ENCODE measurements at places on chromosomes 12 and 14. TPM values are rescaled to one million over a fixed set of nuclear protein-coding genes. Genes with fewer than 3 reads are reported as not detected.
A peak's percentile ranks its signal among the peaks of the same experiment; 100 is the strongest.

The PIWIL1 gene
- total RNA-seq = 71.7 TPM

DNA sequence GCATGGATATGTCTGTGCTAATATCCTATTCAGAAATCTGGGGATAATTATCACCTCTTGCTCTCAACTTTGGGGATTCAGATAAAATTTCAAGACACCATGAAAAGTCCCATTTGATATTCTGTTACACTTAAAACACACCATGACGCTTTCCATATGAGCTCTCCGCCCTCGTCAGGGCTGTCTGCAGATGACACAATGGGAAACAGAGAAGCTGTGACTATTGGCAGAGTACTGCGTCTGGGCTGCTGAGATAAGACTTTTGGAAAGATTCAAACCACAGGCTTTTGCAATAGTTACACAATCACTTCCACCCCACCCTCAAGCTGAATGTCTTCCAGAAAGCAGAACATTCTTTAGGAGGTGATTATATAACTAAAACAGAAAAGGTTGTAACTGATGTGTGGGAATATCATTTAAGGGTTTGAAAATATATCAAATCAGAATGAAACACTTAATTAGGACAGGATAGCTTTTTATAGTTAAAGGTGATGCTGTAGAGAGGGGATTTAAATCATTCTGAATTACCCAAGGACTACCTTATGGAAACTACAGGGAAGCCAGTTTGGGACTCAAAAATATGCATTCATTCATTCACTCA is 75.3 kb upstream of the TMPO start:
- H3K36me3 ChIP-seq = no peaks in the 10 kb centered on the region
- no peak overlapping the region for H3K27ac ChIP-seq
- DNase-seq = peak; percentile 86
- H3K27me3 ChIP-seq = no peaks in the 10 kb centered on the region

GRCh38 chr12:46647034-46647433 is 178.8 kb downstream of the SLC38A4 start:
- no peak for DNase-seq
- H3K27ac ChIP-seq = no peak overlapping the region
- H3K27me3 ChIP-seq = no peaks in the 10 kb centered on the region
- no peak overlapping the region for H3K4me3 ChIP-seq

GRCh38 chr12:108896336-108896735 is 16.4 kb downstream of the DAO start:
- DNase-seq = no peak
- H3K27ac ChIP-seq = no peak overlapping the region
- H3K4me1 ChIP-seq = no peaks in the 10 kb centered on the region
- H3K36me3 ChIP-seq = no peaks in the 10 kb centered on the region
- H3K27me3 ChIP-seq = no peaks in the 10 kb centered on the region

DNA sequence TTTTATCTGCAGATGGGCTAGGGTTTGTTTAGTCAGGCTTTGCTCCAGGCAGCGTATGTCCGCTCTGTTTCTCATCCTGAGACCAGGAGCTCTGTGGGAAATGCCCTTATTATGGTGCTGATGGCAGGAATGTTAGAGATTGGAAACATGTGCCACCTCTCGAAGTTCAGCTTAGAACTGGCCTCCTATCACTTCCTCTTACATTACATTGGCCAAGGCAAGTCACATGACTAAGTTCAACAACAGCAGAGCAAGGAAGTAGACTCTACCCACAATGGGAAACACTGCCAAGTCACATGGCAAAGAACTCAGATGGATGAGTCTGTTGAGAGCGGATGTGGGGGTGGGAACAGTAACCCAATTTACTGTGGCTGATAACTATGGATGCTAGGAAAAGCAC is 161.9 kb upstream of the WSCD2 start:
- no peaks in the 10 kb centered on the region for H3K4me1 ChIP-seq
- H3K27ac ChIP-seq = no peak overlapping the region
- no peak for DNase-seq
- H3K36me3 ChIP-seq = no peaks in the 10 kb centered on the region

GRCh38 chr12:31362759-31363415 is 36.9 kb upstream of the SINHCAF start:
- H3K27me3 ChIP-seq = no peaks in the 10 kb centered on the region
- no peak for DNase-seq
- no peak overlapping the region for H3K27ac ChIP-seq

DNA sequence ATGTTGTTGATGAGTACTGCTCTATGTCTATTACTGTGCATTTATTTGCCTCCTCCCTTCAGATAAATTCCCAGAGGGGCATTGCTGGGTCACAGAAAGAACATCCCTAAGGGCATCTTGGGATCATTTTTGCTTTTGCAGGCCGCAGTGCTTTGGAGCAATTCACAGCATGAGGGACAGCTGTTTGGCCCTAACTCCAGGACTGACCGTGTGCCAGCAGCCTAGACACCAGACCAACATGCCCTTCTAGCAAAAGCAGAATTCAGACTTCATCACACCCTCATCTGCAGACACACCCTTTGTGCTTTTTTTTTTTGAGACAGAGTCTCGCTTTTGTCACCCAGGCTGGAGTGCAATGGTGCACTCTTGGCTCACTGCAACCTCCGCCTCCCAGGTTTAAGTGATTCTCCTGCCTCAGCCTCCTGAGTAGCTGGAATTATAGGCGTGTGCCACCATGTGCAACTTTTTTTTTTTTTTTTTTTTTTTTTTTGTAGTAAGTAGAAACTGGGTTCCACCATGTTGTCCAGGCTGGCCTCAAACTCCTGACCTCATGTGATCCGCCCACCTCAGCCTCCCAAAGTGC is 31.0 kb downstream of the RNF34 start:
- H3K4me3 ChIP-seq = no peak overlapping the region
- H3K27ac ChIP-seq = no peak overlapping the region
- no peaks in the 10 kb centered on the region for H3K36me3 ChIP-seq
- no peaks in the 10 kb centered on the region for H3K27me3 ChIP-seq
- no peak for DNase-seq
- no peaks in the 10 kb centered on the region for H3K4me1 ChIP-seq

GRCh38 chr14:89954070-89955021 is at the start of gene EFCAB11:
Gene EFCAB11, minus strand, starts transcription at chr14:89954730. Its CDS starts 70 bp downstream, at chr14:89954660.
- peaks cover 7% of the 10 kb centered on the region for H3K4me1 ChIP-seq
- peak within 1 kb of the TSS; percentile 83 for H3K4me3 ChIP-seq
- peak; percentile 98 for DNase-seq

GRCh38 chr14:30698463-30698862 is 76.3 kb downstream of the SCFD1 start:
- no peak for DNase-seq
- H3K4me1 ChIP-seq = no peaks in the 10 kb centered on the region
- H3K36me3 ChIP-seq = no peaks in the 10 kb centered on the region
- no peak overlapping the region for H3K27ac ChIP-seq
- no peak overlapping the region for H3K4me3 ChIP-seq

The PRIMA1 gene
- total RNA-seq = 2.1 TPM

Data from testis (tissue), 5 donors.